SK-N-DZ (cell line): ENCODE measurements at places on chromosomes 1 and 21.

GRCh38 chr1:201332021-201332420 is 45.5 kb downstream of the TNNT2 start:
- no peak for DNase-seq

- peak; percentile 64 for DNase-seq
Measured at GRCh38 chr1:119743776-119744597, 24.7 kb downstream of the HMGCS2 start.

- no peak for DNase-seq
Measured at GRCh38 chr1:152501704-152502103, 8.9 kb upstream of the LCE5A start.

DNA sequence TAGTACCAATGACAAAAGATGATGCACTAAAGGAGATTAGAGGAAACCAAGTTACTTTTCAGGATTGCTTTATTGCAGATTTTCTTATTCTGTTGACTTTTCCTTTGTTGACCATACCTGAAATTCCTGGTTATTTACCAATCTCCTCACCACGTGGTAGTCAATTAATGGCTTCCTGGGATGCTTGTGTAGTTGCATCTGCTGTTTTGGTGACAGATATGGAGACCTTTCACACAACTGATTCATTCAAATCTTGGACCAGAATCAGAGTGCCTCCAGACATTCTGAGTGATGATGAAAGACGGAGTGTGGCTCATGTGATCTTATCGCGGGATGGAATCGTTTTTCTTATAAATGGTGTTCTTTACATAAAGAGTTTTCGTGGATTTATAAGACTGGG is 91.3 kb downstream of the CATSPERE start:
- DNase-seq: peak; percentile 13

DNA sequence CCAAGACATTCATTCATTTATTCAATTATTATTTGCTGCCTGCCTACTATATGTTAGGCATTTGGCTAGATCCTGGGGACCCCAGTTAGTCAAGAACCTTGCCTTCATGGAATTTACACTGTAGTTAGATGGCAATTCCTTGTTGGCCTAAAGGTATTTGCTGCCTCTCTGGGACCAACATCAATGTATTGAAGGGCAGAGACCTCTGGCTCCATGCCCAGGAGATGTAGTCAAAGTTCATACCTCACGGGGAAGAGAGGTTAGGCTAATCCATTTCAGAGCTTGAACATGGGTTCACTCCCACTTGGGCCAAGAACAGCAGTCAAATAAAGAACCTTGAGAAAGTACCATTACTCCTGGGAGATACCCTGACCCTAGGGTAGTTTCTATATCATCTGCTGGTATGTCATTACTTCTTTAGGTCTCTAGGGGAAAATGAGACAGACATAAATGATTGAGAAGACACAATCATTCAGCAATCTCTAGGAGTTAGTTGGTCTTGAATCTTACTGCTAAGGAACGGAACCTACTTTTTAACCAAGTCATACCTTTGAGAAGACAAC is 32.0 kb downstream of the SORT1 start:
- no peak for DNase-seq

DNA sequence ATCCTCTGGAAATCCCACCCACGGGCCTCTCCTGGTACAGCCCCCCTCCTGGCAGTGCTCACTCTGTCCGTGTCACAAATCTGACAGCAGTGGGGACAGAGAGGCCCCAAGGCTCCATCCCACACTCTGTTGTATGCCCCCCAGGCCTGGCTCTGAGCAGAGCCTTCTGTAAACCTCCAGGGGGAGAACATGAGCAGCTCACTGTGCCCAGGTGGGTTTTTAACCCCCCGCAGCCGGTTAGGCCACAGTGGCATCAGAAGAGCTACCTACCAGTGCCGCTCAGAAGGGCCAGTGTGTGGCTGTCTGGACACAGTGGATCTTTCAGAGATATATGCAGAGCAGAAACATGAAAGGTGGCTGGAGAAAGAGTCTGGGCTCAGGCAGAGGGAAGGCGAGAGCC is 12.0 kb upstream of the GPR153 start:
- no peak for DNase-seq

GRCh38 chr1:153428791-153429190 is 12.5 kb downstream of the S100A7A start:
- no peak for DNase-seq

GRCh38 chr1:156480411-156481192 is 20.0 kb downstream of the MEF2D start:
- DNase-seq: peak; percentile 65

DNA sequence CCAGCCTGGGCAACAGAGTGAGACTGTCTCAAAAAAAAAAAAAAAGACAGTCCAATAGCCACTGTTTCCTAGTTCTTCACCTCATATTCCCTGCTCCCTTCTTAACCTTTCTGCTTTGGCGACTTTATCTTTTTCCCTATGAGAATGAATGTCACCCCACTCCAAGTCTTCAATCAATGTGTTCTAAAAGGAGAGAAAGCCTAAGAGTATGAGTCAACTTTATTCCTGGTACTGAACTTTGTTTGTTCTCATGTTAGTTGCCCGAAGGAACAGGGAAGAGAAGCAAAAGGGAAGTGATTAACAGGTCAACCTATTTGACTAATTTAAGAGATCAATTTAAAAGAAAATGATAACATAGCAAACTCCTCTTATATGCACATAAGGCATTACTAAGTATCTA is 39.9 kb upstream of the SLC16A1 start:
- no peak for DNase-seq

GRCh38 chr1:175530183-175530582 is 213.2 kb downstream of the TNR start:
- DNase-seq: no peak

- no peak for DNase-seq
Measured at GRCh38 chr1:59738591-59739015, 76.1 kb upstream of the HOOK1 start.

DNA sequence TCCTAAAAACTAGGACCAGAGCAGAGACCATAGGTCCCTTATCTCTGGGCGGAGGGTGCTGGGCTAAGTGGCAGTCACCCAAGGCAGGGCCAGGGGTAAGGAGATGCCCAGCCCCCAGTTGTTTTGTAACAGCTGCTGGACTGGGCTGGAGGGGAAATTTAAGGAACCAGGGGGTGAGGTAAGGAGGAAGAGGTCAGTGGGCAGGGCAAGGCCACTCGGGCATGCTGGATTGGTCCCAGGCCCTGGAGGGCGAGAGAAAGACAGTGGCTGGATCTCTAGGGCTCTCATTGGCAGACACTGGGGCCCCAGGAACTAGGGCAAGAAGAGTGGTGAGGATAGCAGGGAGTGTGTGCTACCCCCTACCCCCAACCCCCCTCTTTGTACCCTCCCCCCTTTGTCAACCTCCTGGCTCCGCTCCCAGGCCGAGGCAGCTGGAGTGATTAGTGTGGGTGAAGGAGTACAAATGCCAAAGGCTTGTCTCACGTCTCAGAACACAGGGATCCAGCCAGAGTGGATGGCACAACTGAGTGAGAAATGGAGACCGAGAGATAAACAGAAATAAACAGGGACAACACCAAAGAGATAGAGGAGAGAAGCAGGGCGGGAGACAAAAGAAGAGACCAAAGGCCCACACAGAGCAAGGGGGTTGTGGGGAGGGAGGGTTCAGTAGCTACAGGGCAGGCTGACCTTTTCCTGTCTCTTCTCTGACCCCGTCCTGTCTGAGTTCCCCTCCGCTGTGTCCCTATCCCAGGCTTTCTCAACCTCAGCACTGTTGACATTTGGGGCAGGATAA is 20.5 kb upstream of the THRAP3 start:
- no peak for DNase-seq

DNA sequence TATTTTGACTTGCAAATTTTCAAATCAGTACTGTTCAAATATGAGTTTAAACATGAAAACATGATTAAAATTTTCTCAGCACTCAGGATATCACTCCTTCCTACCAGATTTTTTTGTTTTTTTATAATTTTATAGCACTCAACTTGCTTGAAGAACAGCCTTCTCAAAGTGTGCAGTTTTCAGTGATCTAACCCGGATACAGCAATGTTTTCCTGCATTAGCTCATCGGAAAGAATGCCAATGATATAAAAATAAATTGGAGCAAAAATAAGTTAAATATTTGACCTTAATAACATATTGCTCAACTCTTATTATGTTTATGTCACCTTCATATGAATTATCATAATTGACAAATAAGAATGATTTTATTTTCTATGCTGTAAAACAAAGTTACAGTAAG is 766.8 kb downstream of the USP25 start:
- DNase-seq: no peak

DNA sequence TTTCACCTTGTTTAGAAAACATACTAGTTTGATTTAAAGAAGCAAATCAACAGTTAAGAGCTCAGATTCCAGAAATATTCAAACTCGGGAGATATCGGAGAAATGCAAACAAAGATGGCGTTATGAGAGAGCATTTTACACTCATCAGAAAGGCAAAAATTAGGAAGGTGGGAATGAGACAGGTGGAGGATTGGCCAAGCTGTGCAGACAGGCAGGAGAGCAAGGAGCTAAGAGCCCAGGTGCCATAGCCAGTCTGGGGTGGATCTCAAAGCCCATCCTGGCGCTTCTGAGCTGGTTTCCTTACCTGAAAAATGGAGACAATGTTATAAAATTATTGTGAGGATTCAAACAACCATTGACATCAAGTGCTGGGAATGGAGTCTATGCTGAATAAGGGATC is 19.6 kb upstream of the TARDBP start:
- no peak for DNase-seq

GRCh38 chr1:45322486-45323040 is 4.1 kb upstream of the HPDL start:
- DNase-seq: no peak

- DNase-seq: no peak
Measured at GRCh38 chr1:107480548-107481415, 339.9 kb downstream of the NTNG1 start.

- DNase-seq: no peak
Measured at GRCh38 chr21:26389971-26390641, 183.0 kb downstream of the CYYR1 start.

- no peak for DNase-seq
Measured at GRCh38 chr1:185931438-185931837, 197.2 kb downstream of the HMCN1 start.

DNA sequence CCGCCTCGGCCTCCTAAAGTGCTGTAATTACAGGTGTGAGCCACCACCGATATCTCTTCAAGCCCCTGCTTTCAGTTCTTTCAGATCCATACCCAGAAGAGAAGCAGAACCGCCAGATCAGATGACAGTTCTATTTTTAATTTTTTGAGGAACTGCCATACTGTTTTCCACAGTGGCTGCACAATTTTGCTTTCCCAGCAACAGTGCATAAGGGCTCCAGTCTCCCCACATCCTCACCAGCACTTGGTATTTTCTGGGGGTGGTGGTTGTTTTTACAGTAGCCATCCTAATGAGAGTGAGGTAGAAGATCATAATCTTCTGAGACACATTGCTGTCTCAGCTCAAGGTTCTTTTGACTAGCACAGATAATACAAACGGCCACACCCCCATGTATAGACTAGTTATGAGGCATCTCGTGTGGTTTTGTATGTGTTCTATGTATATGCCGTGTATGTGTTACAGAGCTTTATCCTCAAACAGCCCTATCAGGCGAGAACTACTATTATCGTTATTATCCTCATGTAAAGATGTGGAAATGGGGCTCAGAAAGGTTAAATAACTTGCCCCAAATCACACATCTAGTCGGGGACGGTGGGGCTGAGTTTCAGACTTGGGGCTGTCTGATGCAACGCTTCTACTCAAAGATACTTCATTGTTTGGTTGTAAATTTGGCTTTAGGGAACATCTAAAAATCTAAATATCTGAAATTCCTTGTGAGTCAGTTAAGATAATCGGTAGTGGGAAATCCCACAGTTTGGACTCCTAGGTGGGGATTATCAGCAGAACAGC is 12.0 kb downstream of the FHAD1 start:
- no peak for DNase-seq

DNA sequence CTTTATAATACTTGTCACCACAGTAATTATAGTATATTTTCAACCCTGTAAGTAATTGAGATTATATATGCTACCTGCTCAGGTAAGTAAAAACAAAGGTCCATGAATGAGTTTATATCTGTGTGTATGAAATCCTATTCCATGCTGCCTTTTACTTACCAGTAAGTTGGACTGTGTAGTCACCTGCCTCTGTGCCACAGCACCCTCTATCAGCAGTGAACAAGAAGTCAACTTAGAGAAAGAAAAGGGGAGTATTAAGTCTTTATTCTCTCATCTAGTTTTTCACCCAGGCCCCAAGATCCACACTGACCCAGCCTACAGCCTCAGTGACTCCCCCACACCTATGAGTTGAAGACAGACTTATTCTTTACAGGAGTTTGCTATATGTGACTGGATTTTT is 36.9 kb upstream of the IFI16 start:
- DNase-seq: no peak

GRCh38 chr1:211349741-211350140 is 23.1 kb downstream of the TRAF5 start:
- no peak for DNase-seq

- DNase-seq: no peak
Measured at GRCh38 chr1:47385020-47385419, 31.1 kb upstream of the FOXE3 start.

DNA sequence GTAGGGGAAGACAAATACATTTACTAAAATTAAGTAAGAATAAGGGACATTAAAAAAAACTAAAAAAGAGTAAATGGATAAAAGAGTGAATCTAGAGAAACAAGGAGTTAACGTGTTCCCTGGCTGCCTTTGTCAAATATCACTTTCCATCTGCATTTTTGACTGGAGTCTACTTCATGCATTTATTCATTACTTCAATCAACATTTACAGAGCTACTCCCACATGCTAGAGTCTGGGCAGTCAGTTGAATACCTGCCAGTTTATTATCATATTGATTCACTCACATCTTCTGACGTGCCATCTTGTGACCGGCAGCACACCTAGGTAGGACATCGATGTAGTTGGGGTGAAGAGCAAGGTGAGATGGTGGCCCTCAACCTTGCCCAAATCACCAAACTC is 35.6 kb upstream of the KCNA3 start:
- DNase-seq: no peak

GRCh38 chr1:177729646-177730045 is 240.2 kb downstream of the SEC16B start:
- no peak for DNase-seq

DNA sequence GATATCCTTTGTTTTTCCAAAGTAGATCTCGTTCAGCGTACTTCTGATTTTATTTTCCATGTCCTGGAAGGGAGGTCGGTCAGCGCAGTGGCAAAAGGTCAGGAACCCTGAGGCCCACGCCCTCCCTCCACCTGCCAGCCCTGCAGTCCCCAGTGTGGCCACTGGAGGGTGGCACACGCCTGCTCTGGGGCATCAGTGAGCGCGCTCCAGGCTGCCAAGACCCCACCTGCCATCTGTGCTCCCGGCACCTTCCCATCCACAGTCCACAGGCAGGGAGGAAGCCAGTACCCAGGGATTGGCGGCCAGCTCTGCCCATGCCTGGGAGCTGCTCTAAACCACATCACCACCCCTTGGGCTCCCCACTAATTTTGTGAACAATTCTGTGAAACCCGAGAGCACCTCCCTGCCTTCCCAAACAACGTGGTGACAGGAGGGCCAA is 32.3 kb downstream of the SLC66A1 start:
- DNase-seq: peak; percentile 36

- DNase-seq: no peak
Measured at GRCh38 chr1:207745285-207745684, 6.6 kb upstream of the CD46 start.
